C1 segment of cervical spinal cord (tissue), 14 donors: ENCODE measurements at places on chromosomes 3 and 15.

- DNase-seq = no peak
Measured at GRCh38 chr3:167844528-167844927, 109.0 kb downstream of the SERPINI1 start.

GRCh38 chr3:33364531-33365128 lies 75.6 kb downstream of the UBP1 start:
- no peak for DNase-seq

GRCh38 chr15:63596676-63597037 lies 530 bp upstream of the FBXL22 start:
- no peak for DNase-seq

- DNase-seq = no peak
Measured at GRCh38 chr3:163622384-163622783, 1455.9 kb downstream of the SI start.

DNA sequence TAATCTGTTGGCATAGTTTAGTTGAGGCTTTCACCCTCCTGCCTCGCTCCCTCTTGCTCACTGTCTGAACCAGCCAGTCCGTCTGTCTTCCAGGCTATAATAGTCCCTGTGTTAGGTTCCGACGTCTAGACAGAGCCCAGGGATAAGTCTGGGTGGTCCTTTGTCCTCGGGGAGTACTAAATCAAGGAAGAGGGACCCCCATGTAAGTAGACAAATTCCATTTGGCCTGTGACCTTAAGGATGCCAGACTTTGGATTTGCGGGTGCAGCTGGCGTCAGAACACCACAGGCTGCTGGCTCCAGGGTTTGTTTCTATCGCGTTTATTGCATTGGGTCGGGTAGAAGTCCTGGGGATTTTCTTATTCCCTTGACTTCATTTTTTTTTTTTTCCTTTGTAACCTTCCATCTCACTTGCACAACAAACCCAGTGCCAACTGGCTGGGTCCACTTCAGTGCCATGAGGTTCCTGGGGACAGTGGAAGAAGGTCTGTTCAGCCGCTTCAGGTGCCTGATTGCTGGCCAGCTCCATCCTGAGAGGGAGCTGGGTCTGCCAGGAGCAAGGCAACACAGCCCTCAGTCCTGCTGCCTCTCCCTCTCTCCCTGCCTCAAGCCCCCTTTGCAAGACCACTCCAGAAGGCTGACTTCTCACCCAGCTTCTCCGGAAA lies 95.4 kb upstream of the KLHL25 start:
- peak; percentile 40 for DNase-seq

DNA sequence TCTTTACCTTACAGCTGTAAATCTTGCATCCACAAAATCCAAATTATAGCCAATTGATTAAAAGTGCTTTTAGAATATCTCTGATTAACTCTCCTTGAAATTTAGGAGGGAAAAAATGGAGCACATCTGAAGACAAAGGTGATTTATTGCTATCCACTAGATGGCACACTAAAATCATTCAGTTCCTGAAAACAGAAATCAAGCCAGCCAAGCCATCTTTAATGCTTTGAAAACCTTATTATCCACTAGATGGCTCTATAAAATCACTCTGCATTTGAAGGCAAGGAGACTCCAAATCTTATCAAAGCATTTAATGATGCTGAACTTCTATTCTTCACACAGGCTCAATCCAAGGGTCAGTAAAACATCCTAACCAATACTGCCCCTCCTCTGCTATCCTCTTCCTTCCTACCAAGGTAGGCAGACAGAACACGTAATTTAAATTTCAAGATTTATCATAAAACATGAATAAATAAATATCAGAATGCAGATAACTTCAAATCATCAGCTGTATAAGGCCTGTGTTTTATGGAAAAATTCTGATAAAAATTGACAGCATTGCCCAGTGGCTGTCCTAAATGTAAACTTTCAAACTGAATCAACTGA lies 48.4 kb downstream of the GOLIM4 start:
- no peak for DNase-seq

DNA sequence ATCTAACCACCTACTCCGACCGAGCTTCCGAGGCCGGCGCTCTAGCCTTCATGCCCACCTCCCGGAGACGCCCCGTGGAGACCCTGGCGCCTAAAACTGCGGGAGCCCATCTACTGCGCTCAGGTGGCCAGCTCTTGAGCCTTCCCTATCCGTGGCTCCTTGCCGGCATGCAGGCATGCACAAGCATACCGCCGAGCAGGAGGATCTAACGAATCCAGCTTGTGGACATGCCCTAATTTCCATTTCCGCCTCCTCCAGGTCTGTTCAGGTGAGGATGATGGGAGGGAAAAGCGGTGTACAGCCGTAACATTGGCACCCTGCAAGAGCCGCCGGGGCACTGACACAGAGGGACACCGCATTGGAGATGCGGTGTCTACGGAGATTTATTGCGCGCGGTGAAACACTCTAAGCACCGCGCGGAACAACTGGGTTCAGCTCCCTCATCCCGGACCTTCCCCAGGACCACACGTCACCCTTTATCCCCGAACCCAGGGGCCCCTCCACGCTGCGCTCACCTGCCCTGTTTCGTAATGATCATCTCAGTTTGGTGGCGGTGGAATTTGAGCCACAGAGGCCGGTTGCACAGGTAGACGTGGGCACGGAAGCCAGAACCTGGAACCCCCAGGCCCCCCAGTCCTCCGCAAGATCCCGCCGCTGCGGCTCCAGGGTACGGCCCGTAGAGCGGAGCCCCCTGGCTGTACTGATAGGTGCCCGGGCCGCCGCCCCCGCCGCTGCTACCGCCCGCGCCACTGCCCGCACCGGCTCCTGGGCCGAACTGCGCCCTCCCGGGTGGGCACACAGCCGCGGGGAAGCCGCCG lies 1.0 kb downstream of the EOMES start:
- no peak for DNase-seq

GRCh38 chr3:133367403-133367802 lies 32.5 kb upstream of the BFSP2 start:
- DNase-seq = no peak

- no peak for DNase-seq
Measured at GRCh38 chr15:40252438-40253166, 13.7 kb downstream of the PAK6 start.

DNA sequence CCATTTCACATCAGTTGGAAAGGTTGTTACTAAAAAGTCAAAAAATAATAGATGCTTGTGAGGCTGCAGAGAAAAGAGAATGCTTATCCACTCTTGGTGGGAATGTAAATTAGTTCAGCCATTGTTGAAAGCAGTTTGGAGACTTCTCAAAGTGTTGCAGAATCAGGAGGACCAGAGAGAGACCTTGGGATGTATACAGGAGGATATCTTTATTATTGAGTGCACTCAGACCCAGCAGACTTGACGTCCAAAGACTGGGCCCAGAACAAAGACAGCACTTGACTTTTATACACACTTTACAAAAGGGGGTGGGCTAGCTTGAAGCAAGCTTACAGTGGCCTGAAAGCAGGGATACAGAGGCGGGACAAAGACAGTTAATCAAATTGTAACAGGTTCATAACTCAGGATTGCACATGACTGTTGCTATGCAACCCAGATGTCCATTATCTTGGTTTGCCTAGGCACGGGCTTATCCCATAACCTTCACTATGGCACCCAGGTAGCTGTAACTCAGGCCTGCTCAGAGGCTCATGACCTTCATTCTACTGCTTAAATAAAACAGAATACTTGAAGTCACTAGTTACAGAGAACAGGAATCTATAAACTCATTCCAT lies 127.7 kb downstream of the SPATA16 start:
- no peak for DNase-seq

DNA sequence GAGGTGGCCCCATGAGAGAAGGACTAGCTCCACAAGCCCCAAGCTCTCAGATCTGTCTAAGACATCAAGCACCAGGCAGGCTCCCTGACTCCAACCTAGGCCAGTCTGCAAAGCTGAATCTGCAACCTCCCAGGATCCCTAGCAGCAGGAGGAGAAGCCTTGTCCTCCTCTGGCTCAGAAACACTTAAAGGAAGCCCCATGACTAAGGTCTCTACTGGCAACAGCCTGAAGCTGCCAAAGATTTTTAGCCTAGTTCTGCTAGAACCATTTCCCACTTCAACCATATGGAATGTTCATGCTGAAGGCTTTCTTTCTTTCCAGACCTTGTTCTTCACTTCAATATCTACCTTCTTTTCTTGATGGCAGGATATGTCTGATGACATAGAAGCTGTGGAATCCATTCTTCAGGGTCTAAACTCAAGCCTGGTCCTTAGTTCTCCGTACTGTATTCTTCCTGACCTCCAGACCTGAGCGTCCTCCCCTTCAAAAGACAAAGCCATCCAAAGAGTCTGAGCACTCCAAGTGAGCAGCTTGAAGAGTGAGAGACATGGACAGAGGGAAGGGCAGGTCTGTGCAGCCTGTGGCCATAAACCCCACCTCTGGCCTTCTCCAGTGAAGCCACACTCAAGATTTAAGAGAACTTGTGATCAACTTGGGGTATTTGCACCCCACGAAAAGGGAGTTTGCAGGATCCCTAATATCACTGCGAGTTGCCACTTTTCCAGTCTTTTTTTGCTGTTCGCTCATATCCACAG lies 23.1 kb downstream of the SST start:
- no peak for DNase-seq

- DNase-seq = no peak
Measured at GRCh38 chr3:39937315-39937714, 127.9 kb downstream of the MYRIP start.

DNA sequence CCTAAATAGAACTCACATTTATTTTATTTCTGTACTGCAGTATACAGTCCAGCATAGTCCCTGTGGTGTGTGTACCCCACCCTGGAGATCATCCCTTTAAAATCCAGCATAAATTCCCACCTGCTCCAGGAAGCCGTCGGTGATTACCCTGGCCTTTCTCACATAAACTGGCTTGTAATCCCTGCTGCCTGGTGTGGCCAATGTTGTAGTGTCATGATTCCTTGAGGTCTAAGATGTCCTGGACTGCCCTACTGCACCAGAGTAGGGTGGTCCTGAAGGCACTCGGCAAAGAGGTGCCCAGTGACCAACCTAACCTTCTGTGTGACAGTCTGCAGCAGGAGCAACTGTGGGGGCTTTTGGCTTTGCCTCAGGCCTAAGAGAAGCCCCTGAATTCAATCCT lies 58.9 kb downstream of the ITGA11 start:
- no peak for DNase-seq

DNA sequence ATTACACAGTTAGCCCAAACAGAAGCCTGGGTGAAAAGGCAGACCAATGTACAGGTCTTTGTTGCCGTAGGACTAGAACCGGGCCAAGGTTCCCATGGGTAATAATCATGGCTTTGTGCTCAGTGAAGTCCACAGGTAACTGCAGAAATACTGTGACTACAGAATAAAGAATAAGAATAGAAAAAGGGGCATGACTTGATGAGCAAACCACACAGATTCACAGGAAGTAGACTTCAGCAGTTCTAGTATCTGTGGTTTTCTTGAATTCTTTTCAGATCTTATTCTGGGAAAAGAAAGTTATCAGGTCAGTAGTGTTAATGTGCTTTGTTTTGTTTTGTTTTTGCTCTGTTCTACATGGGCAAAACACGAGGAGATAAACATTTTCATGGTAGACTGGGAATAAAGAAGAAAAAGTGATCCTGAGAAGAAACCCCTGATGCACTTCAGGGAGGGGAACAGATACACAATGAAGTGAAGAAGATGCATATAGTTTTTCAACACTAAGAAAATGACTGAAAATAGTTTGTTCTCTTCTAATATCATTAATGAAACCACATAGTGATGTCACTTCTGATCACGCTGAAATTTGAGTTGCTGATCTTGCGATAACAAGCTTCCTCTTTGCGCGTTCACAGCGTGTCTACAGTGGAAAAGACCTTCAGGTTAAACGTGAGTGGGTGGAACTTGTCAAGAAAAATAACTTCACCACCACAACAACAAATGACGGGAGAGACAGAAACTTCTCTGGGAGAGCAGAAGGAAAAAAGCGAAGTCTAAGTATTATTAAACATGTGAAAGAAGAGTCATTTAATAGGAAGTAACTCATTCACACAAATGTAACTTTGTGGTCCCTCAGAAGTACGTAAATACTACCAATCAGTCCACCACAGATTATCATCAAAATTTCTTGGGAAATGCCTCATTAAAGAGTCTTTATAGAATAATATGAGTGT lies 315.8 kb upstream of the SATB1 start:
- DNase-seq = no peak

- DNase-seq = no peak
Measured at GRCh38 chr3:132344666-132345280, 27.6 kb downstream of the ACP3 start.
